ENCODE measurements at places on chromosomes 6 and 20.

- DNase-seq, result peak; percentile 75
Observed at GRCh38 chr20:31691646-31692275, 30.9 kb downstream of the BCL2L1 start.

DNA sequence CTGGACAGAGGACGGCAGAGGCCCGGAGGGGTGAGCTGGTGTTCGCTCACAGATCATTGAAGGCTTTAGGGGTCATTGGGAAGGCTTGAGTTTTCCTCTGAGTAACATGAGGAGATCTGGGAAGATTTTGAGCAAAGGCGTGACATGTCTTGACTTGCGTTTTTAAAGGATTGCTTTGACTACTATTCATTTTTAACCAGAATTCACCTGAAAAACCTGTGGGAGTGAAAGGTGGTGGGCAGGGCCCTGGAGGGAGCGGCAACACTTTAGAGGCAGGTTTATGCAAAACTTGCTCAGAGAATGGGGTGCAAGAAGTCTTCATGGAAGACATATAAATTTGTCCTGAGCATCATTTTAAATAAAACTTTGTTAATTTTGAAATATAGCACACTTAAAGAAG lies 72.2 kb upstream of the EEF1E1 start:
- DNase-seq, result no peak

GRCh38 chr6:37131104-37131959 lies 38.6 kb upstream of the PIM1 start:
- peak; percentile 80 for DNase-seq

DNA sequence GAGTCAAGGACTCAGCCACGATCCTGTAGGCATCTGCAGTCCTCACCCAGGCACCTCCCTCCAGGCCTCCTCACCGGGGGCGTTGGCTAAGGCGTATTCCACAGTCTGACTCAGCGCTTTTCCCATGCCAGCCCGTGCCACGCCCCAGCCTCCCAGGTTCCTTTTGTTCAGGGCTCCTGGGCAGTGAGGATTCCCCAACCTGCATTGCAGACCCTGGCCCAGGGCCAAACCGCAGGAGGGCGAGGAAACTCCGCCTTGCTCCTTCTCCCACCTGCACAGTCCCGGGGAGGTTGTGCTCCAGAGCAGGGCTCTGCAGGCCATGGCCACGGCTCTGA lies 202.8 kb upstream of the CST7 start:
- no peak for DNase-seq
